ENCODE measurements at places on chromosomes 16 and 17.

- no peak for DNase-seq
These were observed 128.4 kb upstream of the TNRC6C start for GRCh38 chr17:77829843-77830799.

- DNase-seq = no peak
These were observed 65.2 kb upstream of the TOB1 start for GRCh38 chr17:50931144-50931908.

GRCh38 chr16:25163683-25164082, 52.1 kb downstream of the LCMT1 start:
- DNase-seq = no peak

DNA sequence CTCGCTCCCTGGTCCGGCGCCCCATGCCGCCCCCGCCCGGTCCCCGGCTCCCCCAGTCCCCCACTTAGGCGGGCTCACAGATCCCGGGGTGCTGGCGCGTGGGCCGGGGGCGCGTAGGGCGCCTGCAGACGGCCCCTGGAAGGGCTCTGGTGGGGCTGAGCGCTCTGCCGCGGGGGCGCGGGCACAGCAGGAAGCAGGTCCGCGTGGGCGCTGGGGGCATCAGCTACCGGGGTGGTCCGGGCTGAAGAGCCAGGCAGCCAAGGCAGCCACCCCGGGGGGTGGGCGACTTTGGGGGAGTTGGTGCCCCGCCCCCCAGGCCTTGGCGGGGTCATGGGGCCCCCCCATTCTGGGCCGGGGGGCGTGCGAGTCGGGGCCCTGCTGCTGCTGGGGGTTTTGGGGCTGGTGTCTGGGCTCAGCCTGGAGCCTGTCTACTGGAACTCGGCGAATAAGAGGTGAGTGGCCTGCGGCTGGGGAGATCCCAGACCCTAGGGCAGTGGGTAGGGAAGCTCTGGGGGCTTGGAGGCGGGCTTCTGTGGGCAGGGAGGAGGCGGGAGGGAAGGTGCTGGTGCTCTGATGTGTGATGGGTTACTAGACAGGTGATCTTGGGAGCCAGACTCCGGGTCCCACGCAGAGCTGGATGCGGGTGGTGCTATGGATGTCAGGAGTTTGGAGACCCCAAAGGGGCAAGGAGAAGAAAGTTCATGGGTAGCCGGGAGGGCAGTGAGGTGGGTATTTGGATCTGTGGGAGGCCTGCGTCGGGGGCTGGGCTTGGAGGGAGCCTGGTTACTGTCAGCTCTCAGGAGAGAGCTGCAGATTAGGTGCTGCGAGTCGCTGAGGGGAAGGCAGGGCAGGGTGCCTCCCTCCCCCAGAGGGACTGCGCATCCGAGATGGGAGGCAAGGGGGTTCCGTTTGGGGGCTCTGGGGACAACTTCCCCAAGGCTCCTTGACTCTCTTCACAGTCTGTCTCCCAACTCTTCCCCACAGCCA, 560 bp downstream of the EFNB3 start:
- no peak for DNase-seq

DNA sequence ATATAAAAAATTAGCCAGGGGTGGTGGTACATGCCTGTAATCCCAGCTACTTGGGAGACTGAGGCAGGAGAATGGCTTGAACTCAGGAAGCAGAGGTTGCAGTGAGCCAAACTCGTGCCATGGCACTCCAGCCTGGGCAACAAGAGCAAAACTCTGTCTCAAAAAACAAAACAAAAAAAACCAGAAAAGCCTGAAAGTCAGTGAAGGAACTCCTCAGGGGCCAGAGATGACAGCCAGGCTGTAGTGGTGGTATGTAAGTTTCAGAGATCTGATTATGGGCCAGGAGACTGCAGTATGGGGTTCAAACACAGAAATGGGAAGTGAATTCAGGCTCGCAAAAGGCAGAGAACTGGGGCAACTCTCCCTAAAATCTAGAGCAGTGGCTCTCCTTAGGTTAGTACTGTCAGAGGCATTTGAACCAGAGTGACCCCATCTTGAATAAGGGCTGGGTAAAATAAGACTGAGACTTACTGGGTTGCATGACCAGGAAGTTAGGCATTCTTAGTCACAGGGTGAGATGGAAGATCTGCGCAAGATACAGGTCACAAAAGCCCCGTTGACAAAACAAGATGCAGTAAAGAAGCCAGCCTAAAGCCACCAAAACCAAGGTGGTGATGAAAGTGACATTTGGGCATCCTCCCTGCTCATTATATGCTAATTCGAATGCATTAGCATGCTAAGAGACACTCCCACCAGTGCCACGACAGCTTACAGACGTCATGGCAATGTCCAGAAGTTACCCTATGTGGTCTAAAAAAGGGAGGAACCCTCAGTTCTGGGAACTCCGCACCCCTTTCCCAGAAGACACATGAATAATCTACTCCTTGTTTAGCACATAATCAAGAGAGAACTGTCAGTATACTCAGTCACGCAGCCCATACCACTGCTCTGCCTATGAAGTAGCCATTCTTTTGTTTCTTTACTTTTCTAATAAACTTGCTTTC, 120.2 kb upstream of the XYLT1 start:
- DNase-seq = no peak

DNA sequence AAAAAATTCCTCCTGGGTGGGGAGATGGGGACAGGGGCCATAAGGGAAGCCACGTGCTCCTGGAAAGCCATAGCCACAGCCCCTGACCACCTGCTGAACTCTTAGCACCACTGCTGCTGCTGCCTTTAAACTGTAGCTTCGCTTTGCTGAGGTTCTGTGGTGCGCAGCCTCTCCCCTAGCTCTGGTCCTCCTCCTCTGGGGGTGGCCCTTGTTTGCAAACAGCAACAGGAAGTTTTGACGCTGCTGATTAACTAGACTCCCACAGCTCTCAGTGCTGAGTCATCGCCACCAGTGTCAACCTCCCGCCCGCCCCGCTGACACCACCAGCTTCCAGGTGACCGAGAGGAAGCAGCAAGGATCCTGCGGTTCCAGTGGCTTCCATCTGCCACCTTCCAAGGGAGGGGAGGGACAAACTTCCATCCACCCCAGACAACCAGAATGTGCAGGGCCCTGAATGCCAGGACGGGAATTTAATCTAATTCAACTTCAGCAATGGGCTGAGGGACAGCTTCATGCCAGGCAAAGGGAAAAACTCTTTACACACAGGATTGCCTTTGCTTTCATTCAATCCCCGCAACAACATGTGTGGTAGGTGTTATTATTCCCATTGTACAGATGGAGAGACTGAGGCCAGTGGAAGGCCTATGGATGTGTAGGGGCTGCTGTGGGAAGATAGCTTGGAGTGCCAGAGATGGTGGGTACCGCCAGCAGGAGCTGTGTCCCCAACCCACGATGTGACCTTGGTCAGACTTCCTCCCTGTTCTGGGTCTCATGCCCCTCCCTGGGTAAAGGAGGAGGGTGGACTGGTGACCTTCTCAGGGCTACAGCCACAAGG, 8.1 kb upstream of the KIFC3 start:
- DNase-seq = peak; percentile 40

- no peak for DNase-seq
These were observed 31.1 kb upstream of the HELZ start for GRCh38 chr17:67276075-67276474.

- no peak for DNase-seq
These were observed 3.5 kb downstream of the PLK1 start for GRCh38 chr16:23682181-23682580.

DNA sequence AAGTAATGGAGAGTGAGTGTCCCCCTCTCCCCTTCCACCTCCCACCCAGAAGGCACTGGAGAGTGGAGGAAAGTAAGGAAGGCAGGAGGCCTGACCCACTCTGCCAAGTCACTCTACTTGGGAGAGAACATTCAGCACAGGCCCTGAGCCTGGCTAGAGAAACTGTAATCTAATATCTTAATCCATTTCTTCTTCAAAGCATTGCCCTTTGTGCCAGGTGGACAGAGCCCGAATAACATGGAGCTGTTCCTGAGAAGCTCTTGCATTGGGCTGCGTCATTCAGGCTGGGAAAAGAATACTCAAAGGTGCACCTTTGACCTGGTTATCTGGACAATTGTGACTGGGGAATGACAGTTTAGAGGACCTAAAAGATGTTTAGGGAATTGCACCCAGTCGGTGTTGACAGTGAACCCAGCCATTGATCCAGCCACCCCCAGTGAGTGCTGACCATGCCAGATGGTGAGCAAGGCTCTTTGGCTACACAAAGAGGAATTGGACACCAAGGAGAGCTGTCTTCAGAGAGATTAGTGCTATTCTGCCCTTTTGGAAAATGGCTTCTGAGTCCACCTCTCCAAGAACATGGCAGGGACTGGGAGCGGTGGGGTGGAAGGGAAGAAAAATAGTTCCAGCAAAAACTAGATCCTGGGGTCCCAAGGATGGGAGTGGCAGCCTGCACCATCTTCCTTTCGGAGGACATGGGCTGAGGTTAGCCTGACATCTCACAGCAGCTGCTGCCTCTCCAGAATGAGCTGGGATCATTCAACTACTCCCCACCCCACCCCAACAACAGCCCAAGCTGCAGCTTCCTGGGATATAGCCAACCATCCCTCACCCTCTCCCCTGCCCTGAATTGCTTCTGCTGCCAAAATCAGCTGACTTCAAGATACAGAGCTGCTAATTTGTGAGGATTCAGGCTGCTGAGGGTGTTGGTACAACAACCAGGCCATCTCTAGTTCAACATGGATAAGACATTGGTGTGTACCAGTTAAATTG, 11.6 kb upstream of the NOG start:
- DNase-seq = no peak

DNA sequence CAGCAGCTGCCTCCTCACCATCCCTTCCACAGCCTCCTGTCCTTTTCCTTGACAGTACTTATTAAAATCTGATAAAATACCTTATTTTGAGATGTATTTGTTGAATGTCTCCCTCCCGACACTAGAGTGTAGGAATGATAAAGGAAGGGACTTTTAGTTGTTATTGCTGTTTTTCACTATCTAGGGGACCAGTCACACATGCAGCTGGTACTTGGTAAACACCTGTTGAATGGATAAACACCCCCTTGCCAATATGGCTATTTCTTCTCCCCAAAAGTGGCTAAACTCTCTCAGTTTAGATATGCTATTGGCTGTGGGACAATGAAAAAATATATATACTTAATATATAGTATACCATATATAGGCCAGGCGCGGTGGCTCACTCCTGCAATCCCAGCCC, 96.7 kb downstream of the STX8 start:
- DNase-seq = no peak

DNA sequence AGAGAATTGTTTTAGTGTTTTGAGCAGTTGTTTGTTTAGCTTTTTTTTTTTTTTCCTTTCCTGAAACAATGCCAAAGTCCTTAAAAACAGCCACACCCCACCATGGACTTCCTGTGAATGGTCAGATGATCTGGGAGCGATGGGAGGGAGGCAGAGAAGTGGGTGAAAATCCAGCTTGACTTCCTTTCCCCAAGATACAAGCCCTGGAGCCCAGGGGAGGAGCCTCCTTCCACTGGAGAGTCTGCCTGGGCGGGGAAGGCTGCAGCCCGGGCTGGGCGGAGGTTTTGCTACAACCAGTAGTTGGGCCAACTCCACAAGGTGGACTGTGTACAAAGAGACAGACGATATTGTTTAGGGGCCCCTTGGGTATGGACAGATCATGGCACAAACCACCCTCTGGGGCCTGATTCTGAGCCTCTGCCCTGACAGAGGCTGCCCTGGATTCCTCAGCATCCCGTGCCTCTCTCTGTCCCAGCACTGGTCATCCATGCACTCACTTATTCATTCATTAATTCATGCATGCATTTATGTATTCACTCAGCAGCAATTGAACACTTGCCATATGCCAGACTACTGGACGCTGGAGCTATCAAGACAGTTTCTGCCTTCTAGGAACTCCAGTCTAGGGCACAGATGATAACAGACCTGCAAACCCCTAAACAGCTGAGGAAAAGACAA, 29.8 kb downstream of the WSB1 start:
- DNase-seq = no peak

GRCh38 chr17:47708864-47709541, 15.0 kb downstream of the TBKBP1 start:
- no peak for DNase-seq

DNA sequence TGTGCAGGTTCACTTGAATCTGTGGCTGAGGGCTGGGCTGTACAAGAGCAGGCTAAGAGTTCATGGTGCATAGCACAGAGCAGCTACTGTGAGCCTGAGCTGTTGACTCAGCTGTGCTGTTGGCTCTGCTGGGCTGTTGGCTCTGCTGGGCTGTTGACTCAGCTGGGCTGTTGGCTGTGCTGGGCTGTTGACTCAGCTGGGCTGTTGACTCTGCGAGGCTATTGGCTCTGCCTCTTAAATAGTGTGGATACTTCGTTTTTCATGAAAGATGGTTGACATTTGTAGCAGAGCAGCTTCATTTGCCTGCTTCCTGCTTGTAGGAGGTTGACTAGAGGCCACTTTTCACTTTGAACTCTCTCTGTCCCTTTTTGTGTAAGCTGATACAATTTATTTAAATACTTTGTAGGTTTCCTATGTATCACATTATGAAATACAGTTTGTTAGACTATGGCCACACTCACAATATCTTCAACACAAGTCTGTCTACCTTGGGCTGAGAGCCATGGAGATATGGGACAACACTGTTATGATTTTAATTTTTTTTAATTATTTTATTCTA, 40.3 kb upstream of the CCNF start:
- DNase-seq = no peak

DNA sequence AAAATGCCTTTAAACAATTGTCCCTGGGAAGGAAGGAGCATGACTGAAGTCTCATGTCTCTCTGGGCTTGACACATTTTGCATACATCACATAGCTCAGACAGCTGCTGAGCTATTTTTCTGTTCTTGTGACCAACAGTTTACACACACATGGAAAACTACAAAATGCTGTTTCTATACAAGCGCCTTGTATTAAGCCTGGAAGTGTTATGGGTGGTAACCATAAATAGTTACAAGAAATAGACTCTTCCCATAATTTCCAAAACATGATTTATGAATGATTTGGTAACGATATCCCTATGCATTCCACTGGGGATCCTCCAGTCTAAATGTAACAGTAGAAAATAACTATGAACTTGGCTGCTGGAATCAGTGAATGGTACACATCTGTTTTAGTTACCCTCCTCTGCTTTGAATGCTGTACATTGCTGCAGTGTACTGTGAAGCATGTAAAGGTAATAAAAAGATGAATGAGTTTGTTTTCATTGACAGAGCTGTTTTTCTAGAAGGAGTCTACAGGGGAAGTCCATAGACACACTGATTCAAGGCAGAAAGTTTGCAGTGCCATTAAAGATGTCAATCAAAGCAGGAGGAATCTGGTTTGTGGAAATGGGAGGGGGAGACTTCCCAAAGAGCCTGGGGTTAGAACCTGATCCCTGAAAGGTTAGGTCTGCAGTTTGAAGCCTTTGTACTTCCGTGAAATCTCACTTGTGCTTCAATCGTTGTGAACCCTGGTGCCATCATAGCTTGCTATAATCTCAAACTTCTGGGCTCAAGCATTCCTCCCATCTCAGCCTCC, 5.0 kb downstream of the ACSF2 start:
- DNase-seq = no peak

All from esophagus squamous epithelium (tissue), 5 donors.